Eye (tissue), 1 donor: ENCODE measurements at places on chromosomes 5 and 9.

DNA sequence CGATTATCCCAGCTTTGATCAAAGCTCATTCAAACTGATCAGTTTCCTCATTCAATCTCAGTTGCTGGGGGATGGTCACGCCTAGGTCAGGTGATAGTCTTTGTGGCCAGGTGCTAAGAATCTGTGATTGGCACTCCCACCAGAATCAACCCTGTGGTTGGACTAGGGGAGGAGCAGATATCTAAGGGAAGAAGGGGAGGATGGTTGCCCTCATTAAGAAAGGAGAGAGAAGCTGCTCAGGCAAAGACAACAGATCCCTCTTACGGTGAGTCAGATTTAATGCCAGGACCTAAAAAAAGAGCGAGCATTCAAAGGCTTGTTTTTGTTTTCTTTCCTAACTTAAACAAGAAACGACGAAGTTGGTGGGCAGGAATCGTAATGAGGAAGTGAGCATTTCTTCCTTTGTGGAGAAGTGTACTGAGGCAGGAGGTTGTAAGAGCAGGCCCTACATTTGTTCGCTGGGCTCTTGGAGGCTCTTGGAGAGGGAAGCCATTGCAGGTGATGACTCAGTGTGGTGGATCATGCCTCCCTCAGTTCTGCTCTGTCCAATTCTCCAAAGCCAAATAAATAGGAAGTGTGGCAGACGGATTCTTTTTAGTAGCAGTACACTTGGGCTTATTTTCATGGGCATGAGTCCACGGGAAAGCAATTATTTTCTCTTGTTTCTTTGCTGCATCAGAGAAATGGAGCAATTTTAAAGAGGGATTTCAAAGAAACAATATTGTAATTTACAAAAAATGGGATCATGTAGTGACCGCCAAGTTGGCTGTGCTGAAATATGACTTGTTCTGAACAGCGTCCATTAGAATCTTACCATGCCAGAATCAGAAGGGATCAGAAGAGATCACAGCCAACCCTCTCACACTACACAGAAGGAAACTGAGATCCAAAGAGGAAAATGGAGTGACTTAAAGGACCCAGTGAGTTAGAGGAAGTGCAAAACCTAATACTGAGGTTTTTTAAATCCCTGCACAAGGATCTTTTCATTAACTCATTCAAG is 18.7 kb upstream of the TGFBR1 start:
- DNase-seq = no peak

DNA sequence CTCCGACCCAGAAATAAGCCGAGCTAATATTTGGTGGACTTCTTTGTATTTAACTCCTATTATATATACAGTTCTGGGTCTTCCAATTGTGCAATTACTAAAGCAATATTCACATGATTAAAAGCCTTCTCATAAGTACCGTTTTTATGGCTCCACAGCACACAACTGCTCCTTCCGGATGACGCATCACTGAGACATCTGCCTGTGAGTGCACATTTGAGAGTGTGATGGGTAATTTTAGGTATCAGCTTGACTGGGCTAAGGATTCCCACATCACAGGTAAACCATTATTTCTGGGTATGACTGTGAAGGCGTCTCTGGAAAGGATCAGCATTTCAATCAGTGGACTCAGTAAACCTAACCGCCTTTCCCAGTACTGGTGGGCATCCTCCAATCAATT is 77.5 kb upstream of the SYK start:
- no peak for DNase-seq

DNA sequence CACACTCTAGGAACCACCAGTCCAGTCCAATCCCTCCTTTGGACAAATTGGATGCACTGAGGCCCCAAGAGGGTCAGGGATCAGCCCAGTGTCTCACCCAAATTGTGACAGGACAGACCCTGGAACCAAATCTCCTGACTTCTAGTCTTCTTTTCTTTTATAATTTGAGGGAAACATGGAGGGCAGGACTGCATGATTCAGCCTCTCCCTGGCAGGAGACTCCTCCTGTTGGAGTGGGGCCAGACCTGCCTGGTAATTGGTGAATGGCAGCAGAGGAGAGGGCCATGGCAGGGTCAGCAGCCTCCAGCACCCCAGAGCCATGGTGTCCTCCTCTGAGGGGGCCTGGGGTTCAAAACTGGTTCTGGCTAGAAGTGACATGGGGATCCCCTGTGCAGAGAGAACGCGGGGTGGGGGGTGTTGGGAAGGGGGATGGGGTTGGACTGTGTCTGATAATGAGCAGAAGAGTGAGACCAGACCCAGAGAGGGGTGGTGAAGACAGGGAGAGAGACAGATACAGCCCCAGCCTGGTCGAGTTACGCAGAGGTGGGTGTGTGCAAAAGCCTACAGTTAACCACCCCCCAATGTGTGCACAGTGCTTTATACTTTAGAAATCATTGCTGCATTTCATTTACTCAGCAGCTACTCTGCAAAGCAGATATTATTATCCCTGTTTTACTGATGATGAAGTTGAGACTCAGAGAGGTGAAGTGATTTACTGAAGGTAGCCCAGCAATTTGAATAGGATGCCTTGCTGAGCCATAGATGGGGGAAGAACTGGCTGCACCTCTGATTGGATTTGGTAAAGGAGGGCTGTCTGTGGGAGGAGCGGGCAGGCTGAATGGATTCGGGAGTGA is 3.8 kb upstream of the SYNPO start:
- no peak for DNase-seq

DNA sequence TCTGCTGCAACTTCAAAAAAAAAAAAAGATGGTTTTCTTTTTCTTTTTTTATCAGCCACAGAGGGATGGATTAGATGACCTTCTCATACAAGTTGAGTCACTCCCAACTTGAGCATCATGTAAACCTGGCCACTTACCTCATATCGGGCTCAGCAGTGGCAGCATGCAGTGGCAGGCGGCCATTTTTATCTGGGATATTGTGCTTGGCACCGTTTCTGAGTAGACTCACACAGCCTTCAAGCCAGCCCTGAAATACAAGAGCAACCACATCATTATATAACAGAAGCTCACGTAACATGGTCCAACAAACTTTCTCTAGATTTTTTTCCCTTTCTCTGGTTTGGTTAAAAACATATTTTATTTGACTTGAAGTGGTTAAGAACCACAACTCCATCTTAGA is 62.6 kb downstream of the ANKRD55 start:
- DNase-seq = no peak

- DNase-seq = no peak
These were observed 233.3 kb downstream of the BNC2 start for GRCh38 chr9:16637218-16637617.

- DNase-seq = peak; percentile 54
These were observed 7.5 kb downstream of the SLC6A19 start for GRCh38 chr5:1208743-1209488.

- DNase-seq = no peak
These were observed 12.8 kb downstream of the NOTCH1 start for GRCh38 chr9:136532799-136533774.

- DNase-seq = peak; percentile 92
These were observed at the start of gene SEMA4D for GRCh38 chr9:89497978-89498851. Gene SEMA4D (minus strand): TSS chr9:89498113. CDS start chr9:89405456, 92,657 bp downstream.

GRCh38 chr9:137694962-137695875 is 76.4 kb downstream of the EHMT1 start:
- peak; percentile 81 for DNase-seq

- DNase-seq = no peak
These were observed 294.4 kb downstream of the MARCHF11 start for GRCh38 chr5:15885156-15885555.

DNA sequence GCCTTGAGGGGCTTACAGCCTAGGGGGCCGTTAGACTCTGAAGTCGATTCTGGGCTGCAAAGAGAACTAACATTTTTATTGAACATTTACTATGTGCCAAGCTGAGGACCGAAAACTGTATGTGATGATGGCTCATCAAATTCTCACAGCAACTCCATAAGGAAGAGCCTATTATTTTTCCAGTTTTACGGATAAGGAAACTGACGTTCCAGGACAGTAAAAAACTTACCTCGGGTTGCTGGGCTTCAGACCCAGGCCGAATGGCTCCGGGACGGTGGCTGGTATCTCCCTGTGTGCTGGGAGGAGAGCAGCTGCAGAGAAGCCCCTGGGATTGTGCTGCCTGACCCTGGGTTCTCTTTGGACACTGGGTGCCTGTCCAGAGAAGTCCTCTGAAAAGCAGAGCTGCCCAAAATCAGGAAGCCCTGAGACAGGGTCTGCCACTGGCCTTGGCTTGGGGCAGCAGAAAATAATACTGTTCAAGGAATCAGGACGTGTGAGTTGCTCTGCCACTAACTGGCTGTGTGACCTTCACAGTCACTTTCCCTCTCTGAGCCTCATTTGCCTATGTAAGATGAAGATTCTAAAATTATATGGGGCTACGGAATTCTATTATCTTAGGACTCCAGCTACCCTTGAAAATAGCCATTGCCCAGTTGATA is 116.3 kb upstream of the CPEB4 start:
- DNase-seq = no peak

GRCh38 chr5:20469792-20470191 is 481.8 kb upstream of the CDH18 start:
- DNase-seq = no peak

GRCh38 chr9:85723215-85723614 is 18.5 kb downstream of the AGTPBP1 start:
- no peak for DNase-seq

GRCh38 chr9:129653823-129654553 is 11.5 kb upstream of the PRRX2 start:
- DNase-seq = peak; percentile 36

DNA sequence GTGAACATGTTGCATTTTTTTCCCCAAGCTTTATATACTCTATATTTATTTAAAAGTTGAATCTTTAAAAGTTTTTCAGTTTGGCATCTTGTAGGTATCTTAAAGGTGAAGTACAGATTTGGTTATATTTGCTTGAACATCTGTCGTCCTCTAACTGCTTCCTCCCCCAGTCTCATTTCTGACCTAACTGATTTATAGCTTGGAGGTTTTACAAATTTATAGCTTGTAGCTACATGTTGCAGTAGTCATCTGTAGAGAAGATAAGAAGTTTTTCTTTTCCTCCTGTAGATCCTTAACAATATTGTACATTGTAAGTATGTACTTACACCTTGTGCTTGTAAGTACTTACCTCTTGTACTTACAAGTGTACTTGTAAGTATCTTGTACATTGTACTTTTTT is 31.0 kb upstream of the ROPN1L start:
- DNase-seq = no peak

- DNase-seq = no peak
These were observed 4.8 kb upstream of the P4HA2 start for GRCh38 chr5:132232465-132232864.

GRCh38 chr5:75337366-75338021 is 474 bp downstream of the HMGCR start:
- peak; percentile 76 for DNase-seq

DNA sequence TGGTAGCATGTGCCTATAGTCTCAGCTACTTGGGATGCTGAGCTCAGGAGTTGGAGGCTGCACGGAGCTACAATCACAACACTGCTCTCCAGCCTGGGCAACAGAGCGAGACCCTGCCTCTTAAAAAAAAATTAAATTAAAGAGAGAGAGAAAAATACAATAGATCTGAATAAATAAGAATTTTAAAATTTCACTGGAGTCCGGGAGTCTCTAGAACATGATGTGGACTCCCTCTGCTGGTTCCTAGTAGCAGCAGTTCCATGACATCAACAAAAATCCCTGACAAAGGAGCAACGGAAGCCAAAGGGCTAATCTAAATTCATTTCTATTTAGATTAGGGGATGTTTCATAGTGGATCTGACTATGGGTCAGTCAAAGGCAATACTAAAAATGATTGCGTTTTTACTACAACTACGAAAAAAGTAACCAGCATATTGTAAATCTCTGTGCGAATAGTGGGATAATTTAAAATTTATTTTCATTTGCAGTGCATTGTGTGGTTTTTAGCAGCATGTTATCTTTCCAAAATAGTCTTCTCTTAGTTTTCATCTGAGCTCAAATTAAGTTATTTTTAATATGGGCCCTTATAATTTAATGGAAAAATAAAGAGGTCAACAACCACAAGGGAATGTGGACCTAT is 6.7 kb downstream of the INIP start:
- peak; percentile 61 for DNase-seq

DNA sequence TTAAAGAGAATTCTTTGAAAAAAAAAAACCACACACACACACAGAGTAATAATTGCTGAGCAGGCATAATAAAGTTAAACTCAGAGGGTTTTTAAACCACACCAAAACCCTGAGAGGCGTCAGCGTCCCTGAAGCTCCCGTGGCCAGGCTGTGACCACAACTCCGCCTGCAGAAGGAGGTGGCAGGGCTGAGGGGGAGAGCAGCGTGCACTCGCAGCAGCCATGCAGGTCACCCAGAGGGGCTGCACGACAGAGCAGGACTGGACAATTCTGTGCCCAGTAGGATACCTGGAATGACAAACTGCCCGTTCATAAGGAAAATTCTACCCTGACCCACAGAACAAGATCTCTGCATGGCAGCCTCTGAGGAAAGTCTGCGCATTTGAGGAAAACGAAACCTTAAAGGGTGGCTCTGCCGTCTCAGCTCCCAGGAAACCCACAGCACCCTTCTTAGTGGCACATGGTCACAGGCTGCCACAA is 44.0 kb downstream of the ROR2 start:
- no peak for DNase-seq

GRCh38 chr9:8078641-8079140 is 279.1 kb upstream of the DMAC1 start:
- no peak for DNase-seq

GRCh38 chr5:78654386-78654785 is 5.8 kb upstream of the LHFPL2 start:
- no peak for DNase-seq

DNA sequence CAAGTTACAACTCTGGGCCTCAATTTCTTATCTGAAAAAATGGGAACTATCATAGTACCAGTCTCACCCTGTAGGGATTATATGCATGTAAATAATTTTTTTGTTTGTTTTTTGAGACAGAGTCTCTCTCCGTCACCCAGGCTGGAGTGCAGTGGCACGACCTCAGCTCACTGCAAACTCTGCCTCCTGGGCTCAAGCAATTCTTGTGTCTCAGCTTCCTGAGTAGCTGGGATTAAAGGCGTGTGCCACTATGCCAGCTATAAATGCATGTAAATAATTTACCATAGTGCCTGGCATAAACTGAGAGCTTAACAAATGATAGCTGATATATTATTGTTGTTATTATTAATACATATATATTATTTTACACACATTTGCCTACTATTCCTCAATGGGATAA is 3.0 kb upstream of the ARHGAP26 start:
- DNase-seq = no peak

- peak; percentile 50 for DNase-seq
These were observed 341.1 kb downstream of the ZSWIM6 start for GRCh38 chr5:61673007-61673735.

- DNase-seq = no peak
These were observed 115.3 kb downstream of the VAV2 start for GRCh38 chr9:133876836-133877235.

- no peak for DNase-seq
These were observed 19.3 kb downstream of the SRP19 start for GRCh38 chr5:112880219-112880964.

- no peak for DNase-seq
These were observed 10.6 kb downstream of the CDH12 start for GRCh38 chr5:22842574-22842973.
